ENCODE measurements at places on chromosomes 7 and 10. TPM values are rescaled to one million over a fixed set of nuclear protein-coding genes. Genes with fewer than 3 reads are reported as not detected.
A peak's percentile ranks its signal among the peaks of the same experiment; 100 is the strongest.

DNA sequence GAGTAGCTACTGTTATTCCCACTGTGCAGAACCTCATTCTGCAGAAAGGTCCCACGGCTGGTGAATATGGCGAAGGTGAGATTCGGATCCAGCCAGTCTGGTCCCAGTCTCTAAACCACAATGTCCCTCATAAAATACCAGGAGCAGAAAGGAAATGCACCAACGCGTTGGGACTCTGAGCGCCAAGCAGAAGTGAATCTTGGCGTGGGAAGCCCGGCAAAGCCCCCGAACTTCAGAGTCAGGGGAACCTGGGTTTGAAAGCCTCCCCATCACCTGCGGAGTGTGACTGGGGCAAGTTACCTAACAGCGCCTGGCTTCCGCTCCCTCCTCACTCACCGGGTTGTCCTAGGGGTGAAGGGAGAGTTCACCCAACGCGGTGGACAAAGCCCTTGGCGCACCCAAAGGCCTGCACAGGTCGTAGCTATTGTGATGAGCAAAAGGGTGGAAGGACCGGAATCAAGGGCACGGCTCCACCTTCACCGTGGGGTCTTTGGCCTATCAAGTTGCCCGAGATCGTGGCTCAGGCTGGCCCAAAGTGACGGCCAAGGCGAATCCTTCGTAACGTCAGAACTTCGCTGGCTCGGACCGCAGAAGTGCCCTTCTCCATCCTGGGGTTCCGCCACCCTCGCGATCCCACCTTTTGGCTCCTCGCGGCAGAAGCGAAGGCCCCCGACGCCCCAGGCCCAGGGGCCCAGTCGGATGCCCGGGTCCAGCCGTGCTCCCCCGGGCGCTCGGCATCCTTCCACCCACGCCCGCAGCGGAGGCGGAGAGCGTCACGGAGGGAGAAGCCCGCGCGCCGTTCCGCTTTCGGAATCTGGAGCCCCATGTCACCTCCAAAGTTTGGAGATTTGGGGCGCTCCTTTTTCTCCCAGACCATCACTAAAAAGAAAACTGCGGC lies 811 bp downstream of the RGS10 start:
- peaks cover 3% of the 10 kb centered on the region for H3K36me3 ChIP-seq
- H3K4me1 ChIP-seq: peaks cover 54% of the 10 kb centered on the region
- peak overlapping the region; percentile 98 for H3K27ac ChIP-seq
- no peaks in the 10 kb centered on the region for H3K27me3 ChIP-seq

- H3K4me1 ChIP-seq: no peaks in the 10 kb centered on the region
- no peak overlapping the region for H3K4me3 ChIP-seq
These were observed 22.2 kb downstream of the SUGCT start for GRCh38 chr7:40156988-40157387.

GRCh38 chr10:86349474-86349873 lies 17.1 kb downstream of the GRID1 start:
- no peak overlapping the region for H3K4me3 ChIP-seq
- no peak overlapping the region for H3K27ac ChIP-seq
- peaks cover 18% of the 10 kb centered on the region for H3K27me3 ChIP-seq
- DNase-seq: no peak
- no peaks in the 10 kb centered on the region for H3K4me1 ChIP-seq

- peaks cover 10% of the 10 kb centered on the region for H3K27me3 ChIP-seq
- no peaks in the 10 kb centered on the region for H3K4me1 ChIP-seq
- DNase-seq: no peak
- no peak overlapping the region for H3K4me3 ChIP-seq
- H3K27ac ChIP-seq: no peak overlapping the region
These were observed 369.5 kb downstream of the PHF14 start for GRCh38 chr7:11343136-11343535.

GRCh38 chr7:97450516-97450915 lies 281.4 kb upstream of the TAC1 start:
- H3K36me3 ChIP-seq: peaks cover 5% of the 10 kb centered on the region
- no peaks in the 10 kb centered on the region for H3K27me3 ChIP-seq
- H3K4me1 ChIP-seq: no peaks in the 10 kb centered on the region
- DNase-seq: no peak
- no peak overlapping the region for H3K4me3 ChIP-seq

The ATP6V0A4 gene
- total RNA-seq: not detected

DNA sequence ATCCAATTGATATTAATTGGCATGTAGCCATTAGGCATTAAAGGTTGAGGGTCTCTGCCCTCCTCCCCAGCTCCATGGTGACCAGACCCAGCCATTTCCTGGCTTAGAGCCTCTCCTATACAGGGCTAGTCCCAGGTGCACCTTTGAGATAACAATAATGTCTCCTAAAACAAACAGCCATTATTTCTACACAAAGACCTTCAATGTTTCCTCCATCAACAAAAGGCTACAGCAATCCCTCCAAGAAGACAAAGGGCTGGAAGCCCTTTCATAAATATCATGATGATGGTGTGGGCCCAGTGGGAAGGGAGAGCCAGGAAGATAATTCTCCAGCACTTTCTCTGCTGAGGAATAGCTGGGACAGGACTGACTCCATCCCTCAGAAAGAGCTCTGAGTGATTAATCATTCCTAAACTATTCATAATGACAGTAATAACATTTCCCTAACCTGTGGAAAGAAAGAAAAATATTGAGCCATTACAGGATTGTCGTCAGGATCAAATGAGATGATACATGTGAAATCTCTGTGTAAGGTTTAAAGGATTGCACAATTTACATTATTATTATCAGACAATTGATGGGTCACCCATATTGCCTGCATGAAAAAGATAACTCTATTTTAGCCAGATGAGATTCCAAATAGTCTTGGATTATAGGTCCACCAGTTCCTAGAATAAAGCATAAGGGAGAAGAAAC lies 10.2 kb downstream of the PKD2L1 start:
- H3K27ac ChIP-seq: no peak overlapping the region
- H3K4me1 ChIP-seq: no peaks in the 10 kb centered on the region
- peaks cover 15% of the 10 kb centered on the region for H3K27me3 ChIP-seq
- no peak for DNase-seq

The WNT8B gene
- total RNA-seq: not detected

GRCh38 chr10:102247734-102248133 lies 2.4 kb downstream of the GBF1 start:
- no peak overlapping the region for H3K27ac ChIP-seq
- DNase-seq: no peak
- peaks cover 24% of the 10 kb centered on the region for H3K36me3 ChIP-seq
- H3K4me3 ChIP-seq: peak overlapping the region; percentile 99

GRCh38 chr10:44982114-44982460 lies 3.5 kb upstream of the DEPP1 start:
- DNase-seq: no peak
- no peaks in the 10 kb centered on the region for H3K4me1 ChIP-seq
- H3K36me3 ChIP-seq: no peaks in the 10 kb centered on the region
- no peak overlapping the region for H3K4me3 ChIP-seq
- no peak overlapping the region for H3K27ac ChIP-seq

The ECHDC3 gene
- total RNA-seq: 0.74 TPM

The C7orf57 gene
- not detected for total RNA-seq

DNA sequence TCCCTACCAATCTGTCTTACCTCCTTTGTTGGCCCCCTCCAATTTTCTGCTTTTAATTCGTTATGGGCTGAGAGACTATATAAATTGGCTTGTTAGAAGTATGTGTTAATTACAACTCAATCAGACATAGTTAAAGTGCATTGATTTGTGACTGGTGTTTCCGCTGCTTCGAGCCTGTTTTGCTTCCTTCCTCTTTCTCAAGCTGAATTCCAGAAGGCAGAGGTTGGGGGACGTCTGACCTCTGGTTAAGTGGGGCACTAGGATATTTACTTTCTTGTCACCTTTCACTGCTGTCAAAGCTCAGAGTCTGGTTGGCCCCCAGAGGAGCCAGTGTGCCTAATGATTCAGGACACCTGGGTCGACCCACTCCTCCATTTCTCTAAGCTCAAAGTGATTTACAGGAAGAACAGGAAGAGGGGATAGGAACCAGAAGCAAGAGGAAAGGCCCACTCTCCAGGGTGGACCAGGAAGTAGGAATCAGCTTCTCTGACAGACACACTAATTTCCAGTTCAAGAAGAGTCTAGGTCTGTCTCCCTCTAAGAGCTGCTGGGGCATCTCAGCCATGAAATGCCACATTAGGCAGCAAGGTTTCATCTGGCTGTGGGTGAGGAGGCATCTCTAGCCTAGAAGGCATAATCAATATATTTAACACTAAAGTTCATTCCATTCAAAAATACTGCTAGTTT lies 397.2 kb upstream of the NPVF start:
- H3K4me1 ChIP-seq: peaks cover 25% of the 10 kb centered on the region
- no peak for DNase-seq
- no peak overlapping the region for H3K4me3 ChIP-seq
- H3K27ac ChIP-seq: no peak overlapping the region
- no peaks in the 10 kb centered on the region for H3K27me3 ChIP-seq

- H3K27ac ChIP-seq: peak overlapping the region; percentile 89
- DNase-seq: no peak
- peaks cover 39% of the 10 kb centered on the region for H3K36me3 ChIP-seq
These were observed 1.1 kb downstream of the ZNF511 start for GRCh38 chr10:133309720-133310398.

DNA sequence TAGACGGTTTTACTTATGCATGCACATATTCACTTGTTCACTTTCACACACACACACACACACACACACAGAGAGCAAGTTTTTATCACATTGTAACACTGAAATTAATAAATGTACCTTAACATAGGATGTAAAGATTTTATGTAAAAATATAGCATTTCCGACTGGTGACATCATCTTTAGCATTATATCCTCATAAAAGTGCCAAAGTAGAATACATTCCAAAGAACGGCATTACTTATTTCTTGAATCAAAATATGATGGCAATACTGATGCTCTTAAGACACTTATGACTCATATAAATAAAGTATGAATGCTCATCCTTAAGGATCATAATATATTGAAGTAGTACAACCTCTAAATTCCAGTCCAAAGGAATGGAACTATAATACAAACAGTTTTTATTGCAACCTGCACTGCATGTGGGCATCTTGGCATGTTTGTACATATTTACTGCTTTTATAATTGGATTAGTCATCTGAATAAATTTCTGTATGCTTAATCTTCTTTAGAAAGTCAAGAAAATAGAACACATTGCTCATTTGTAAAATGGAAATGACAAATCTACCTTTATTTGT lies 290.0 kb upstream of the SEMA3A start:
- no peak overlapping the region for H3K4me3 ChIP-seq
- H3K27me3 ChIP-seq: no peaks in the 10 kb centered on the region
- no peaks in the 10 kb centered on the region for H3K36me3 ChIP-seq
- DNase-seq: no peak
- H3K27ac ChIP-seq: no peak overlapping the region
- H3K4me1 ChIP-seq: no peaks in the 10 kb centered on the region

The FAM25G gene
- total RNA-seq: not detected

The HELLS gene
- total RNA-seq: 6.6 TPM

Data from naive thymus-derived CD8-positive, alpha-beta T cell (primary cell).